ENCODE measurements at places on chromosomes 5 and 9. TPM values are rescaled to one million over a fixed set of nuclear protein-coding genes. Genes with fewer than 3 reads are reported as not detected.

TICAM2 gene
- 0.39 TPM for total RNA-seq

SLC34A1 gene
- 0.39 TPM for total RNA-seq

IRGM gene
- total RNA-seq = not detected

TAF1L gene
- total RNA-seq = not detected
